ENCODE measurements at places on chromosomes 13 and 19. TPM values are rescaled to one million over a fixed set of nuclear protein-coding genes. Genes with fewer than 3 reads are reported as not detected.

- no peak for DNase-seq
Observed at GRCh38 chr13:110150384-110151101, 156.4 kb downstream of the COL4A1 start.

The HMG20B gene
- 60.0 TPM for total RNA-seq

The PNMA8B gene
- total RNA-seq = 1.9 TPM

The FLT3LG gene
- total RNA-seq = 12.1 TPM

- DNase-seq = no peak
Observed at GRCh38 chr19:38055010-38055409, 148.0 kb downstream of the SIPA1L3 start.

The FUZ gene
- 20.1 TPM for total RNA-seq
